ENCODE measurements at places on chromosomes 2 and 18.

- no peak for DNase-seq
Observed at GRCh38 chr2:22486343-22486742, 898.6 kb upstream of the KLHL29 start.

- DNase-seq, result no peak
Observed at GRCh38 chr2:177758591-177759371, 313.8 kb downstream of the PDE11A start.

- DNase-seq, result no peak
Observed at GRCh38 chr2:96771796-96772618, 11.3 kb downstream of the CNNM4 start.

DNA sequence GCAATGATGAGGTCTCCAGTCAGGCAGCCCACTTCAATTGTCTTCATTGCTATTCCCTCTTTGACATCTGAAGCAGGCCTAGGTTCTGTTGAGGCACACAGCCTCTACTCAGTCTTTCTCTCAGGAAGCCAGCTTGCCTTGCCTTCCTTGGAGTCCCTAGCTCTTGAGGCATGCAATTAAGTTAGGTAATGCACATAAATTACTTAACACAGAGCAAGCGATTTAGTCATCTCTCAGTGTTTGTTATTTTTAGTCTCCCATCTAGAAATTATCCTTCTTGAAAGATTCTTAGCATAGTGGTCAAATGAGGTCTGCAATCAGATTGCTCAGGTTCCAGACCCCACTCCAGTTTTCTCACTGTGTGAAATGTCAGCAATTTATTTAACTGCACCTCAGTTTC is 32.0 kb downstream of the SULT1C4 start:
- DNase-seq, result no peak

DNA sequence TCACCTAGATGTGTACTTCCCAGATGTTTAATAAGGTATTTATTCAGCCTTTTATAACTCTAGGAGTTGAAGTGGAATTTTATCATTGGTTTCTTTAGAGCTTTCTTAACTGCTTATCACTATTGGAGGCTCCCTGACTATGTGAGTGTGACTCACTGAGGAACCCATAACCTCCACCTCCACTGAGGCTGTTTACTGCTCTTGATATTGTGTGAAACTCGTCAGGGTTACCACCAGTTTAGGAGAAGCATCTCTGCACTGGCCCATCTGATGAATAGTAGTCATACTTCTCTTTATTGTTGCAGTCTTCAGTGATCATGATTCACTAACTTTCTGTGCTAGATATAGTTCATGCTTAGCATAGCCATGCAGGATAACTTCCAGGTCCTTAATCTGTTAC is 79.6 kb upstream of the UBXN4 start:
- DNase-seq, result no peak

GRCh38 chr2:34401186-34401585 is 802.1 kb upstream of the FAM98A start:
- DNase-seq, result no peak

DNA sequence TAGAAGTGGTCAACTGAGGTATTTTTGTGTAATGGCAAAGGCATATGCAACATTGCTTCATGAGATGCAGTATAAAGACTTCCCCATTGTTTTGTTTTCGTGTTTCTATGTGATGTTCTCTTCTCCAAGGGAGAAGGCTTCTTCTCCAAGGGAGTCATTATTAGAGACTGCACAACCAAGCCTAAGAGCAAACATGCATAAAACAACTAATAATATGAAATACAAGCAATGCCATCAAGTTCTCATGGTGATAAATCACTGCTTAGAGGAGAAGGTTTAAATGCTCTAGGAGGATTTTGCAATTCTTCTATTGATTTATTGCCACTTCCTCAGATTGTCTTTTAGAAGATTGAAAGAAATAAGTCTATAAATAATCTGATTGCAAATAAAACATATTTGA is 524.4 kb downstream of the IRS1 start:
- DNase-seq, result no peak

DNA sequence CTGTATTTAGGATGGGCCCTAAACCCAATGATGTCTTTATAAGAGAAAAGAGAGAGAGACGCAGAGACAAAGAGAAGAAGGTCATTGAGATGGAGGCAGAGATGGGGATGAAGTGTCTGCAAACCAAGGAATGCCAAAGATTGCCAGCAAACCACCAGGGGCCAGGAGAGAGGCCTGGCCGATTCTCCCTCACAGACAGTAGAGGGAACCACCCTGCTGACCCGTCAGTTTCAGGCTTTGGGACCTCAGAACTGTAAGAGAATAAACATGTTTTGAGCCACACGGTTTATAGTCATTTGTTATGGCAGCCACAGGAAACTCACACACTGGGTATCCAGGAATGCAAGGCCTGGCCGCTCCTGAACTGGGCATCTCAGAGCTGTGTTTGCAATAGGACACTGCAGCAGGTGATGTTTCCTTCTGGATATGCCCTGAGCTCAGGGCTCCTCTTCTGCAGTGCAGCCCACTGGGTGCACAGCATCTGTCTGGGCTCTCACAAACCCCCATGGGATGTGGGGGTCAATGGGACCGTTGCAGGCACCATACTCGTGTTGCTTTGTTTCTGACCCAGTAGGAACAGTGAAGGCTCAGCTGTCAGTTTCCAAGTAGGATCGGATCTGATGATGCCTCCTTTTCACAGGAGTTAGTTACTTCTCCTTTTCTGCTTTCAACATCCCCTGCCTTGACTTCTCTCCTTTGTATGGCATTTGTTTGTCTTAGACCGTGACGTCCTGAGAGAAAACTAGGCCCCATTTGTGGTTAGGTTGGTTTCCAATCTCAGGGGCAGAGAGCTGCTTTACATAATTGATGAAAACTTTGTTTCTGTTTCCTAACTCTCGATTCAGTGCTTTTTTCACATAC is 20.8 kb downstream of the PTPN18 start:
- no peak for DNase-seq

Data from activated naive CD4-positive, alpha-beta T cell treated with Interleukin-2 at 50 U/mL for 16 hours (primary cell).